ENCODE measurements at places on chromosomes 1 and 21.

DNA sequence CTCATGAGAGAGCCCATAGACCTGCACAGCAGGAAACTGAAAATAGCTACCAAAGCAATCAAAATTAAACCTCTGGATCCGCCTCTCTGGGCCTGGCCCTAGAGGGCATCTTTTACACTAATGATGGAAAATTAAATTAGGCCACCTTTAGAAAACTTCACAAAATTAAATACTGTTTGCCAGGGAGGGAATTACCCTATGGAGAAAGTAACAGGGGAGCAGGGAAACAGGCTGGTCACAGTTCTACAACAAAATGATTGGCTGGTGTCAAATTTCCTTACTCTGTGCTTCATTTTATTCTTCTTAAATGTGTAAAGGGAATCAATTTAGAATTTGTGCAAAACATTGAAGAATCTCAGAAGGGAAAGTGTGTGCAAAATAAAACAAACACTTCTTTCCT, 62.4 kb downstream of the SPATA46 start:
- DNase-seq: no peak

DNA sequence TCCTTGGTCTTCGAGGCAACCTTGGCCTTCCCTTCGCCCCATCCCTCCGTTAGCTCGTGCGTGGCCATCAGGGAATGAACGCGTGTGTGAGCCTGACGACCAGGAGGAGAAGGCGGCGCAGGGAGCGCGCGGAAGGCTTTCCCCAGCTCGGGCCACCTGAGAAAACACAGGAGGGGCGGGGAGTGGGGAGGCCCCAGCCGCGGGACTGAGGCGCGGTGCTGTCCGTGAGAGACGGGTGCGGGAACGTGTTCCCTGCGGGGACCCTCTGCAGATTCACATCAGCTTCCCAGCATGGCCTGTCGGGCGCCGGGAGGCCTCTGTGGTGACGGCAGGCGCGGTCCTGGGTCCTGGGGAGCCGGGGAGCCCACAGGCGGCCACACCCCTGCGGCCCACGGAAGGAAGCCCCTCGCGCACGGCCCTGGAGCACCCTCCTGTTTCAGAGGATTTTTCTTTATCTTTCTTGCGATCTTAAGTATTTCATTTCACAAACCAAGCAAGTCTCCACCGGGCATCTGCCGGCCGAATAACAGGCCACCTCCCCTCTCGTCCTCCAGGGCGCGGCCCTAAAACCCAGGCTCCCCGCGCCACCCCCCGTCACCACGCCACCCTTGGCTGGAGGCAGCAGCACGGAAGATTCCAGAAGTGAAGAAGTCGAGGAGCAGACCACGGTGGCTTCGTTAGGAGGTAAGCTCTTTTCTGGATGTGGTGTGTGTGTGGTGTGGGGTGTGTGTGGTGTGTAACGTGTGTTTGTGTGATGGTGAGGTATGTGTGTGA, 66.3 kb downstream of the SLC19A1 start:
- no peak for DNase-seq

DNA sequence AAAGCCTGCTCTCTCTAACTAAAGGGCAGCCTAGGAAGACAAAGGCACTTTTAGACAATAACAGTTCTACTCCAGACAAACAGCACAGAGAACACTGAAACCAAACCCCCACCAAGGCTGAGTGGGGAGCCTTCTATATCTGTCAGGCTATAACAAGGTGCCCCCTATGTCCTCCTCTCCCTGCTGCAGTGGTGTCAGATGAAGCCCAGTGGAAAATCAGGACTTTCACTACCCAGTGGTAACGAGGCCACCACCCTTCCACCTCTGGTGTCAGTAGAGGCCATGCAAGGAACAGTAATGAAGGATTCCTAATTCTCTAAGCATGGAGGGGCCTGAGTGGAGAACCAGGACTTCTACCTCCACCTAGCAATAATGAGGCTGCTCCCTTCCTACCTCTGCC, 83.7 kb downstream of the ZSWIM5 start:
- DNase-seq: no peak

GRCh38 chr21:41509733-41510132, 1.8 kb upstream of the TMPRSS2 start:
- no peak for DNase-seq

DNA sequence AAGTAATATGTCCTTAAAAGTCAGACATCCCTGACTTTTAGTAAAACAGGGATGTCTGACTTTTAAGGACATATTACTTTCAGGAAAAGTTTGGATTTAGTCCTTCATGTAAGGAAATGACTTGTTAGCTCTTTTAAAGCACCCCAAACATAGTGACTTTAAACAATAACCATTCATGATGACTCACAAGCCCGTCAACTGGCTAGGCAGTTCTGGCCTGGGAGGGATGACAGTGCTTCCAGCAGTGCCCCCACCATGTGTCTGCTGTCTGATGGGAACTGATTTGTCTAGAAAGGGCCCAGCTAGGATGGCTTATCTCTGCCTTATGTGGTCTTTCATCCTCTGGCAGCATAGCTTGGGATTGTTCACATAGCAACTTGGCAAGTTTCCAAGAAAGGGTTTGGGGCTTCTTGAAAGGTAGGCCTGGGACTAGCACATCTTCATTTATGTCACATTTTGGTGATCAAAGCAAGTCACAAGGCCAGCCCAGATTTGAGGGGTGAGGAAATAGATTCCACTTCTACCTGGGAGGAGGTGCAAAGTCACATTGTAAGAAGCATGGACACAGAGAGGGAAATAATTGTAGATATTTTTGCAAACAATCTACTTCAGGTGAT, 143.5 kb downstream of the C1orf94 start:
- no peak for DNase-seq

- no peak for DNase-seq
These were observed 17.3 kb downstream of the RIMS3 start for GRCh38 chr1:40648200-40648599.
